A549 treated with Hydrocortisone at 1 μM for 4 hours (cell line): ENCODE measurements at places on chromosomes 12 and 14. TPM values are rescaled to one million over a fixed set of nuclear protein-coding genes. Genes with fewer than 3 reads are reported as not detected.

The KRT71 gene
- 0.05 TPM in 1 of 5 replicates, not detected in the others for total RNA-seq

The CISTR gene
- not detected in 5 replicates for total RNA-seq

The KRT82 gene
- not detected in 5 replicates for total RNA-seq

The FAM177A1 gene
- 106 to 115 TPM (median 114 TPM) in 5 replicates for total RNA-seq

The SLC39A2 gene
- not detected in 5 replicates for total RNA-seq

The MGP gene
- 0.08 TPM in 1 of 5 replicates, not detected in the others for total RNA-seq

The C12orf75 gene
- total RNA-seq = 114 to 136 TPM (median 129 TPM) in 5 replicates

The REM2 gene
- total RNA-seq = 0.30 to 0.46 TPM (median 0.36 TPM) in 5 replicates

The HCAR2 gene
- total RNA-seq = 0.05 to 0.10 TPM (median 0.08 TPM) in 4 of 5 replicates, not detected in the other

The RPGRIP1 gene
- total RNA-seq = 0.09 to 0.25 TPM (median 0.17 TPM) in 5 replicates
